Activated CD4-positive, alpha-beta T cell treated with anti-CD3 and anti-CD28 coated beads for 36 hours (primary cell): ENCODE measurements at places on chromosomes 7 and 10. TPM values are rescaled to one million over a fixed set of nuclear protein-coding genes. Genes with fewer than 3 reads are reported as not detected.

The ZNF92 gene
- total RNA-seq: 17.4 TPM

The GRM3 gene
- not detected for total RNA-seq

The CEP55 gene
- total RNA-seq: 67.8 TPM

The ZNF107 gene
- total RNA-seq: 16.5 TPM

The TEX36 gene
- total RNA-seq: not detected

The COL13A1 gene
- not detected for total RNA-seq

The HOXA2 gene
- not detected for total RNA-seq

The CLDN15 gene
- 16.4 TPM for total RNA-seq

The SPDYE3 gene
- total RNA-seq: not detected

The ZNF804B gene
- total RNA-seq: not detected

The CPA2 gene
- 0.18 TPM for total RNA-seq

The EN2 gene
- total RNA-seq: not detected

The SHLD2 gene
- 29.7 TPM for total RNA-seq

The OR6B1 gene
- total RNA-seq: not detected

The CDK14 gene
- total RNA-seq: 0.80 TPM

The OR2A5 gene
- not detected for total RNA-seq

The FLNC gene
- 0.09 TPM for total RNA-seq

The SFTPA1 gene
- total RNA-seq: not detected

The ABCB1 gene
- total RNA-seq: 4.5 TPM

The PVRIG gene
- 26.9 TPM for total RNA-seq

The SPDYE6 gene
- total RNA-seq: not detected

The DNAJC1 gene
- 20.6 TPM for total RNA-seq

The ARHGAP22 gene
- total RNA-seq: 0.27 TPM

The OR2A7 gene
- 3.8 TPM for total RNA-seq

The FAM237B gene
- total RNA-seq: not detected
